ENCODE measurements at places on chromosomes 7 and 10.

GRCh38 chr10:84173501-84173929 is at the start of gene GPR15LG:
TSS of gene GPR15LG (plus strand) at chr10:84173801. CDS start at chr10:84173852, 51 bp downstream.
- no peak for DNase-seq

GRCh38 chr7:135147341-135147898 is 452 bp upstream of the TMEM140 start:
- no peak for DNase-seq

DNA sequence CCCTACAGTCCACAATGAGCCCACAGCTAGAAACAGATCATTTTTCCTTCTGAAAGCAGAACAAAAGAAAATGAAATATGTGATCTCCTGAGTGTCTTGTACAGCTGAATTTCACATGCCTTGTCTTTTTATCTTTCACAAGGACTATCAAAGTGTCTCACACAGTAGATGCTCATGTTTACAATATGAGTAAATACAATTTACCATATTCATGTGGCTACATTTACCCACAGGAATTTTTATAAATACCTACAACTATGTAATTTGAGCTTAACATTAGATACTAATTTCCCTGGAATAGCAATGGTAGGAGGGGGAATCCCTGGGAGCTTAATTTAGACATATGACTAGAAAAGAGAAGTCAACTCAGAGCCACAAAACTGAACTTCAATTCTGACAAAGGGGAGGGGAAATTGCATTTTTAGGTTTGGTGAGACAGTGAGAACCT is 186.2 kb downstream of the MACC1 start:
- no peak for DNase-seq

GRCh38 chr10:48507933-48508790 is 96.7 kb downstream of the ARHGAP22 start:
- DNase-seq, result no peak

- no peak for DNase-seq
Measured at GRCh38 chr7:94174375-94174774, 170.2 kb upstream of the BET1 start.

DNA sequence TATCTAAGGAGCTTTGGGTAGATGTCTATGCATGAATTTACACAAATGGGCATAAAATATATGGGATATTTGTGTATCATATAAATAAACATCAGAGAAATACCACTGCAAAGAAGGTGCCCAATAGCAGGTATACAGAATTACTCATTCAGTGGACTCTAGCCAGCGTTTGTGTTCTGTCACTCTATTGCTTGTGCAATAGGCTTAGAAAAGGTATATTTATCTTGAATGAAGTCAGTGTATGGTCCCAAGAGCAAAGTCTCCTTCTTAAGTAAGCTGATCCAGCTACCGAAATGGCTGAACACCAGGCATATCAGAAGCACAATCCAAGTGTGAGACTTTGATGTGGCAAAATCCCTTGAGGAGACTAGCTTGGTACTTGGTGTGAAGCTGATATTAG is 1058.4 kb downstream of the SORCS1 start:
- DNase-seq, result no peak

GRCh38 chr7:69782917-69783684 is 184.8 kb downstream of the AUTS2 start:
- no peak for DNase-seq

DNA sequence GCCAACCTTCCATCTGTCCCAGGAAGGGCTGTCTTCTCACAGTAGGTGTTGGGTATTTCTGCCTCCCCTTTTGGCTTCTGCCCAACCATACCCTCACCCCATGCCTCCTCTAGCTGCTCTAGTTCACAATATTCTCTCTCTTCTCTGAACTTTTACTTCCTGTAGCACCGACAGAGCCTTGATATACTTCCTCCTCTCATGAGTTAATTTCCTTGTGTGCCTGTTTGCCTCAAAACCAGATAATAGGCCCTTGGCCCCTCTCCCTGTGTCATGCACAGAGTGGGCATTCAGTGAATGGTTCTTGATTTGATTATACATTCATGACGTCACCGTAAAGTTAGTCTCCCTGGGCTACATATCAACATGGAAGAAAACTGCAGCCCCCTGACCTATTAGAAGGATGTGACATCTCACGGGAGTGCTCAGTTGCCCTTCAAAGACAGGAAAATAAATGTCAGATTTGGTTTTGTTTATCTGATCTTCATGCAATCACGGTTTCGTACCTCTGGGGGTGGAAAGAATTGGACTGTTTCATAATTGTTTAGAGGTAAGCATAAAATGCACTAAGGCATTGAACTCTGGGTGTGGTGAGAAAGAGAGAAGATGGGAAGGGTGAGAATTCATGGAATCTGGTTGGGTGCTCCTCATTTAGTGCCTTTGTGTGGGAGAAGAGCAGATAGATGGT is 127.7 kb downstream of the ITIH5 start:
- no peak for DNase-seq

- no peak for DNase-seq
Measured at GRCh38 chr7:155506854-155507337, 39.5 kb downstream of the CNPY1 start.

DNA sequence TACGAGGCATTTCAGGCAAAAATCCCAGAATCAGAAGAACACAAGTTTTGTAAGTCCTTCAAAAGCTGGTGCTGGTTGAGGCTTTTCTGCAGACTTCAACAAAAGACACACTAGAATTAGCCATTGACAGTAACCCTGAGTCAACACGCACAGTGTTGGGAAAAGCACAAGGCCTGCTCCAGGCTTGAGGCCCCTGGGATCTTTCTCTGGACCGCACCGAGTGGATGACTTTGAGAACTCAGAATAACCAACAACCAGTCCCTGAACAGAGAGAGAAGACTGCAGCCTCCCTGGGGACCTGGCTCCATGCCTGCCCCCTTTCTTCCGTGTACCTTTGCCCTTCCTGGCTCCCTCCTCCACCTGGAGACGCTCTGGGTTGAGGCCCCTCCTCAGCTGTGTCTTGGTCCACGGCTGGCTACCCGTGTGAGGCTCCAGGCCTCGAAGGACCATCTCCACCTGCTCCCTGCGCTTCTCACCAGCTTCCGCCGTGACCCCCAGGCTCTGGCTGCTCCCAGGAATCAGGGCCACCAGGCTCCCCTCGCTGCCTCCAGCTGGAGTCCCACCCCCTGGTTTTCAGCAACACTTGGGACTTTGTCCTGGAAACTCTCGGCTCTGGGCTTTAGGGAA is 28.4 kb downstream of the DIP2C start:
- no peak for DNase-seq

GRCh38 chr7:26694141-26694540 is 170.2 kb downstream of the SKAP2 start:
- DNase-seq, result no peak

- DNase-seq, result no peak
Measured at GRCh38 chr7:81068-81925, 111.1 kb upstream of the FAM20C start.

GRCh38 chr10:133458710-133459453 is 5.1 kb downstream of the SCART1 start:
- DNase-seq, result no peak

DNA sequence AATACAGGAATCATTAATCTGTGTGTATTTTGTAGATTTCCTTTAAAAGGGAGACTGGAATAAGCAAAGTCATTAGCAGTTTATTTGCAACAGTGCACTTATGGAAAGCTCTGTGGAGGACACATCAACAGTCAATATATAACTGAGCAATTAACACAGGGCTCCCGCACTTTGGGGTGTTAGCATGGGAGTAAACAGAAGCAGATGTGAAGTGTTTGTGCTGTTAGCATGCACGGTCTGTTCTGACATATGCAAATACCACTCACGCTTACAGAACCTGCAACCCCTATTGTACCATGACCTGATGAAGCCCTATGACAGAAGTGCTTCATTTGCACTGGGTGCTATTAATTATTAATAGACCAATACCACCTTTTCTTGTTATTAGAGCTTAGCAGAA is 118.9 kb downstream of the PPP1R3A start:
- no peak for DNase-seq

DNA sequence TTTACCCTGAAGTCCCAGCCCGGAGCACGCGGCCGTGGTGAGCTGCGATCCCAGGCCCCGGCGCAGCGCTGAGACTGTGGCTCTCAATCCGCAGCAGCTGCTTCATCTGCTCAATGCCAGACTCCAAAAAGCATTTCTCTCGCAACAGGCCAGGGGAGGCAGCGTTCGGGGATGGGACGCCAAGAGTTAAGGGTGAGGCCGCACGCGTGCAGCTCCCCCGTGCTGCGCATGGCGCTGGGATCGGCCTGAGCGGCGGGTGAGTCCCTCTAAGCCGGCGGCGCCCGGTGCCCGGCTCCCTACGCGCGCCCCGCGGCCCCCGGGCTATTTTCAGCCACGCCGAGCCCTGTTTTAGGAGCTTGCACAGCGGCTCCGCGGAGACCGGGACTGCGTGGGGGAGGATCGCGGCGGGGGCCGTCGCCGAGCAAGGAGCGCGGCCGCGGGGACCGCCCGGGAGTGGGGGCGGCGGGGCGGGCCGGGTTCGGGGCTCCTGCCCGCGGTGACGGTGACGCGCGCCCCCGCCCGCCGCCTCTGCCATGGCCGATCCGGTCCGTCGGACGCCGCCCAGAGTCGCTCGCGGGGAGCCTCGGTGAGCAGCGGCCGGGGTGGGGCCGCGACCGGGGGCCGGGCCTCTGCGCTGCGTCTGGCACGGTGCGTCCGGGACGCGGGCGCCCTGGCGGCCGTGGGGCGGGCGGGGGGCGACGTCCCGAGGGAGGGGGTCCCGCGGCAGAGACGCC is 29.4 kb upstream of the JAKMIP3 start:
- no peak for DNase-seq

DNA sequence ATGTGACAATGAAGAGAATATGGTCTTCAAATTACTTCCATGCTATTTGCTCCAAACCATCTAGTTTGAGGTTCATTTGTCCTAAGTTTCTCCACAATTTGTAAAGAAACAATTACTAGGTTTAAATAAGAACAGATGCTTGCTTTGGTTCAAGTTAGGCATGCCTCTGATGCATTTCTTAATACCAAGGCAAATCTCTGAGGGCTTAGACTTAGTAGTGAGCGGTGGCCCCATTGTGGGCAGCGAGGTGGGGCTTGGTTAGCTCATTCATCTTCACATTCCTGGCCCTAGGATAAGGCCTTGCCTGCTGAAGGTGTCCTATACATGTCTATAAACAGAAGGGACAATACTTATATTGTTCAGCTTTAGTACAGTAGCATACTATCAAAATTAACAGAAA is 52.4 kb upstream of the RHEB start:
- no peak for DNase-seq

- no peak for DNase-seq
Measured at GRCh38 chr7:39127058-39127457, 149.3 kb downstream of the POU6F2 start.

- DNase-seq, result no peak
Measured at GRCh38 chr10:117541909-117542705, 439 bp upstream of the EMX2 start.

GRCh38 chr10:28305553-28305952 is 2.7 kb upstream of the MPP7 start:
- no peak for DNase-seq

DNA sequence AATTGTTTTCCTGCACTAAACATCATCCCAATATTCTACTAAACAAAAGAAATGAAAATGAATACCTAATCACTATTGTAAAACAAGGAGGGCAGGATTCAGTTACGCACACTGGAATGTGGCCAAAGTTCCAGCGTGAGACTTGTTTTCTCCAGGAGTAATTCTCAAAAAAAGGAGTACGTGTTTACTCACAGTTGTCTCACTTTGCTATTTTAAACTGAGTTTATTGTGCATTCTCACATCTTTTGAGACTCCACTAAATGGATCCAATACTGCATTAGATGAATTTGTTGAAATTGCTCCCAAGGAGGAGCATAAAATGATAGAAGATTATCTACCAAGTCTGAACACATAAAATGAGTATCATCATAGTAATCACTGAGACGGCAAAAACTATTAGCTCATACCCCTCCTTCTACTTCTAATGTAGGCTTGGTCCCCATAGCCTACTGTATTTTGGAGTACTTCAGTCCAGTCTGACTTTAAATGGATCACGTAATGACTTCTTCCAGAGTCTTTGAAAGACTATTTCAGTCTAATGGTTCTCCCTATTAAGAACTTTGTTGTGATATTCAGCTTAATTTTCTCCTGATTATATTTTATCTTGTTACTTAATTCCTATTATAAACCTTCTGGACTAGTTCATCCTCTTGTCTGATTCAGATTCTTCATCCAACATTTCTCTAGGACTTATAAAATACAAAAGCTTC is 3.8 kb downstream of the GRM3 start:
- DNase-seq, result no peak

DNA sequence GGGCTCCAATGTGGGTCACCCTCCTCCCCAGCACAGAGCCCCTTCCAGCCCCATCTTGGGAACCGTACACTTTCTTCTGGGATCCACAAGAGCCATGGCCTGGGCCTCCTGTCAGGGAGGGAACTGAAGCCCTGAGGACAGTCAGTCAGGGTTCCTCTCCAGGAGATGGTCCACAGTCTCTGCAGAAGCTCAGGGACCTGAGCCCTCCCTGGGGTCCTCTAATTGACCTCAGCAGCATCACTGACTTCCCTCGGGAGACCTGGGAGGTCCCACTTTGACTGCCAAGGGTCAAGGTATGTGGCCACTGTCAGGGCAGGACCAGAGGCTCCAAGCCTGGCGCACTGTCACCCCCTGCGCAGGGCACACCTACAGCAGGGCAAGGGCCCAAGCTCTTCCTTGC is 32.3 kb downstream of the NOD1 start:
- DNase-seq, result no peak

GRCh38 chr7:14902589-14903067 is at the start of gene DGKB:
TSS of gene DGKB (minus strand) at chr7:14902751.
- DNase-seq, result no peak

GRCh38 chr10:91077549-91078071 is 142.9 kb upstream of the PCGF5 start:
- no peak for DNase-seq

- no peak for DNase-seq
Measured at GRCh38 chr7:45911311-45911710, 9.8 kb downstream of the IGFBP3 start.

- DNase-seq, result no peak
Measured at GRCh38 chr10:99973190-99973589, 36.6 kb downstream of the DNMBP start.

DNA sequence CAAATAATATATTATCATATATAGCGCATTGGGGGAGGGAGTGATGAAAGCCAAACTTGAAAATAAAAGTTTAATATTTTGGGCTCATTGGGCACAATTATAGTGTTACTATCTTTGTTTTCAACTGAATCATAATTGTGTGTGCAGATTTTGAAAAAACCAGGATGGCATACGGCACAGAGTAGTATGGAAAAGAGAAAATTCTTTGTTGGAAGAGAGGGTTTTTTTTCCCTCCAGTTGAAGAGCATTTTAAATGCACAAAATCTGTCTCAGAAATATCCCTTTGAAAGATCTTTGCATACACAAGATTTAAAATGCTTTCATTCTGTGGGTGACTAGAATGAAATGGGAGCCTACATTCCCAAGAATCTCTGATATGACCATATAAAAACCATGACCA is 269.6 kb downstream of the EXOC4 start:
- DNase-seq, result no peak
